Lung (tissue), 17 donors: ENCODE measurements at places on chromosomes 3 and 15. TPM values are rescaled to one million over a fixed set of nuclear protein-coding genes. Genes with fewer than 3 reads are reported as not detected.
A peak's percentile ranks its signal among the peaks of the same experiment; 100 is the strongest.

DNA sequence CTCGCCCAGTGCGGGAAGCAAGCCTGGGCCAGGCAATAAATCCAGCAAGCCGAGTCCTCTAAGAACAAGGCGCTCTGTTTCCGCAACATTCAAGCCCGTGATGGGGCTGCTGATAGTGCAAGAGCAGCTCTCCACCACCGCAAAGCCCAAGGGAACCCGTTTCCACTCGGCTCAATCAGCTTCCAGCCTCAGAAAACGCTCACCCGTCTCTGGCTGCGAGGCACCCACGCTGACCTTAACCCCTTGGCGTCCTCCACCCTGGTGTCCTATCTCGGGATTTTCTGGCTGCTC is 17.8 kb downstream of the SPATA12 start:
- no peaks in the 10 kb centered on the region for H3K27me3 ChIP-seq
- H3K27ac ChIP-seq, result no peak overlapping the region
- peak; percentile 55 for DNase-seq
- H3K36me3 ChIP-seq, result no peaks in the 10 kb centered on the region
- peak overlapping the region; percentile 68 for H3K4me3 ChIP-seq

DNA sequence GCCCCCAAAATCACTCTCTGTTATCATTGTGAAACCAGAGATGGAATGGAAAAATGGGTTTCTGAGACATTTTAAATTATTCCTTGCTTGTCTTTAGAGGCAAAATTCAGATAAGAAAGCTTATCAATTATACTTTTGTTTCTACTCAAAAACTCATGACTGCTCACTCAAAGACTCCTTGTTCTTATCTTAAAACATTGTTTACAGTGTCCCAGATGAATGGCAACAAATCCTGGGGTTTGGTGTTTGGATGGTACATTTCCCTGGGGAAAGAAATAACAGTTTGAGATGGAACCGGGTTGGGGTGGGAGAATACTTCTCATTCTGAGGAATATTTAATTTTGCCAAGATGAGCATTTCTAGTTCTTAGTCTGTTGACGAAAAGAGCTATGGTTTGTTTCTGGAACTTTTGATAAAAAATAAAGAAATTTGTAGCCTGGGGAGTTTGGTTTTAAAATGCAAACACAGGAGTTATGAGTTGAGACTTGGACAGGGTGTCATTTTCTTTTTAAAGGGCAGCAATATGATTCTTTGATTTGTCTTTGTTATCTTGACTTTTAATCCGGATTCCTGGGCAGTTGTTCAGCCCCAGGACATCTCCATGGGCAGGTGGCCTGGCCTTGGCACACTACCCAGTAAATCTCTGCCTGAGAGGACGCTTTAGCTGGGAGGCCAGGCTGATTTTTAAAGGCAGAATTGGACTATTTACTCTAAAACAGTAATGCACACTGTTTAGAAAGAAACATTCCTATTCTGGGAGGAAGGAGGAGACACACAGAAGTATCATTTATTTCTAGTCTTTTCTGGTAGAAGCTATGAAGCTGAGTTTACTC is 32.4 kb downstream of the BTD start:
- peak; percentile 24 for DNase-seq
- H3K4me3 ChIP-seq, result no peak overlapping the region
- H3K27ac ChIP-seq, result no peak overlapping the region

DNA sequence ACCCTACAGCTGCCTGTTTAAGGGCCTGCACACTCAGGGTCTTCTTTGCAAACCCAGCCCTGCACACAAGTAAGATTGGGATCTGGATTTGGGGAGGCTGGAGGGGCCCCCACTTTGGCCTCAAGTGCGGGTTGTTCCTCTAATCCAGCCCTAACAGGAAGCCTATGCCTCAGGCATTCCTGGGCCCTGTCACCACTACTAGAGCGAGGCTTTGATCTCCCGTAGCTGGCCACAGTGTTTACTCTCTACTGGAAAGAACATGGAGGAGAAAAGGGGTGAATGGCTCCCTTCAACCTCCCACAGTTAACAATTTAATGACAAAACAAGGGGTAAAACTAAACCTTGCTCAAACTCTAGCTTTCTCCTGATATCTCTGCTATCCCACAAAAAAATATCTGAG is 48.4 kb downstream of the DZIP1L start:
- peak; percentile 24 for DNase-seq
- H3K27ac ChIP-seq, result no peak overlapping the region
- H3K4me3 ChIP-seq, result no peak overlapping the region
- H3K36me3 ChIP-seq, result peaks cover 12% of the 10 kb centered on the region

DNA sequence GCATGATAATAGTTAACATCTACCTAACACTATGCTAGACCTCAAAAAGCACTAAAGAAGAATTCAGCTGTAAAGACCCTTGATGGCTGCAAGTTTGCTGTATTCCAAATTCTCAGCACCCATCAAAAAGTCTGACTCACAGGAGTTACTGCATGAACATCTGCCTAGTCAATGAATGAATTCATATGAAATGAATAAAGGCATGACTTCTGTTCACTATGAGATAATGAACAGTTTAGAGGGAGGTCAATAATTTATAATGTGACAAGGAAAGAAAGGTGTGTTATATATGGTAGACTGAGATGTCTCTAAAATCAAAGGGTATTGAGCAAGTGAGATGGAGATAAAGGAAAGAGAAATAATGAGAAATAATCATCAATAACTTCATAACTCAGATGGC is 508.2 kb upstream of the TGFBR2 start:
- no peak overlapping the region for H3K4me3 ChIP-seq
- H3K4me1 ChIP-seq, result no peaks in the 10 kb centered on the region
- no peaks in the 10 kb centered on the region for H3K36me3 ChIP-seq

GOLGA6L7 gene
- total RNA-seq, result not detected
